ENCODE measurements at places on chromosomes 11 and 22.

GRCh38 chr11:35623621-35624168, 5.4 kb downstream of the FJX1 start:
- H3K4me1 ChIP-seq, result peaks cover 24% of the 10 kb centered on the region
- DNase-seq, result no peak
- no peak overlapping the region for H3K4me3 ChIP-seq
- no peaks in the 10 kb centered on the region for H3K27me3 ChIP-seq

- no peaks in the 10 kb centered on the region for H3K27me3 ChIP-seq
- H3K27ac ChIP-seq, result no peak overlapping the region
- no peak for DNase-seq
- no peaks in the 10 kb centered on the region for H3K36me3 ChIP-seq
- H3K4me3 ChIP-seq, result no peak overlapping the region
These were observed 6.8 kb downstream of the QSER1 start for GRCh38 chr11:32899438-32899837.

- no peaks in the 10 kb centered on the region for H3K4me1 ChIP-seq
- DNase-seq, result no peak
- H3K27me3 ChIP-seq, result peaks cover 9% of the 10 kb centered on the region
- no peak overlapping the region for H3K4me3 ChIP-seq
These were observed 682.6 kb downstream of the KCNA4 start for GRCh38 chr11:29333993-29334775.

DNA sequence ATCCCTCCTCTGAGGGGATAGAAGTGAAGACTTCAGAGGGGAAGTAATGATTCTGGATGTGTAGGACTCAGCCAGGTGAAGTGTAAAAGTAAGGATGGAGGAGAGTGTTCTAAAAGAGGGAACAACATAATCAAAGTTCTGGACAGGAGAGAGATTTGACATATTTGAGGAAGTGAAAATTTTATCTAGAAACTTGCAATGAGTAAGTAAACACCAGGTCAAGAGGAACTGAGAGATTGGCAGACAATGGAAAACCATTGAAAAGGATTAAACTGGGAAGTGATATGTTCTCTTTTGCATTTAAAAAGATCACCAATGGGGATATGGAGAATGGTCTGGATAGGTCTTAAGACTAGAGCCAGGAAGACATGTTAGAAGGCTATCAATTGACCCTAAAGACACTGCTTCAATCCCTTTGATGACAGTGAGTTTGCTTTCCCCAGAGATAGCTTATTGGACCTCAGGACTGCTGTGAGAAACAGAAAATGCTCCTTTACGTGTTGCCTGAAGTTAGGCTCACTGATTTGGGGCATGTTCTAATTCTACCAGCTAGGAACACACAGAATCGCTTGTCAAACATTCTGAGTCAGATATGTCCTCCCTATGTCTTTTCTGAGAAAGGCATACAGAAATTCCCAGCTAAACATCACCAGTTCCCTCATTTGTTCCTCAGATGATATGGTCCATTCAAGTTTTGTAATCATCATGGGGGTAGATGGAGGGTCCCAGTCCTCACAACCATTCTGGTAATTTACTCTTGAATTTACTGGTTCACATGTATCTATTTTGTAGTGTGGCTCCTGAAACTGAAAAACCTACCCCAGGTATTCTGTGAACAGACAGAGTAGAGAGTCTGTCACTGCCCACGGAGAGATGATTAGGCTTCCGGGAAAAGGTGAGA, 144.9 kb downstream of the MAML2 start:
- H3K27ac ChIP-seq, result peak overlapping the region; percentile 59
- no peaks in the 10 kb centered on the region for H3K36me3 ChIP-seq
- H3K4me3 ChIP-seq, result no peak overlapping the region
- DNase-seq, result no peak
- no peaks in the 10 kb centered on the region for H3K27me3 ChIP-seq
- H3K4me1 ChIP-seq, result no peaks in the 10 kb centered on the region

DNA sequence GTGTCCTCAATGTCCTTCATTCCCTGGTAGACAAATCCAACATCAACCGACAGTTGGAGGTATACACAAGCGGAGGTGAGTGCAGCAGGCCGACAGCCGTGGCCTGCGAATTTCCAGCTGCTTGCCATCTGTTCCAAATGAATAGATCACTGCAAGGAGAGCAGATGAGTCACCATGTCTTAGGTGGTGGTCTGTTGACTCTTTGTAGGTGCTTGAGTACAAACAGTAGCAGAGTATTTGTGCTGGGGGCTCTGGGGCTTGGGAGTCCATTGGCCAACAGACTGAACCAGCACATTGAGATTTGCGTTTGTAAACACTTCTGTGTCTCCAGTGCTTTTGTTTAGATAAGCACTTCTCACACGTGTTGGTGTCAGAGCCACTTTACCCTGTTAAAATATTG, 21.1 kb downstream of the EIF3L start:
- no peaks in the 10 kb centered on the region for H3K27me3 ChIP-seq
- H3K4me1 ChIP-seq, result no peaks in the 10 kb centered on the region
- no peak overlapping the region for H3K27ac ChIP-seq
- H3K4me3 ChIP-seq, result no peak overlapping the region
- no peak for DNase-seq

GRCh38 chr11:75903276-75903675, 88.3 kb downstream of the UVRAG start:
- peaks cover 6% of the 10 kb centered on the region for H3K4me1 ChIP-seq
- no peak overlapping the region for H3K4me3 ChIP-seq
- no peaks in the 10 kb centered on the region for H3K27me3 ChIP-seq
- no peaks in the 10 kb centered on the region for H3K36me3 ChIP-seq
- H3K27ac ChIP-seq, result no peak overlapping the region

GRCh38 chr11:86741839-86742805, 58.2 kb upstream of the PRSS23 start:
- H3K36me3 ChIP-seq, result no peaks in the 10 kb centered on the region
- no peaks in the 10 kb centered on the region for H3K27me3 ChIP-seq
- peaks cover 23% of the 10 kb centered on the region for H3K4me1 ChIP-seq
- H3K4me3 ChIP-seq, result no peak overlapping the region
- DNase-seq, result no peak
- peak overlapping the region; percentile 90 for H3K27ac ChIP-seq

DNA sequence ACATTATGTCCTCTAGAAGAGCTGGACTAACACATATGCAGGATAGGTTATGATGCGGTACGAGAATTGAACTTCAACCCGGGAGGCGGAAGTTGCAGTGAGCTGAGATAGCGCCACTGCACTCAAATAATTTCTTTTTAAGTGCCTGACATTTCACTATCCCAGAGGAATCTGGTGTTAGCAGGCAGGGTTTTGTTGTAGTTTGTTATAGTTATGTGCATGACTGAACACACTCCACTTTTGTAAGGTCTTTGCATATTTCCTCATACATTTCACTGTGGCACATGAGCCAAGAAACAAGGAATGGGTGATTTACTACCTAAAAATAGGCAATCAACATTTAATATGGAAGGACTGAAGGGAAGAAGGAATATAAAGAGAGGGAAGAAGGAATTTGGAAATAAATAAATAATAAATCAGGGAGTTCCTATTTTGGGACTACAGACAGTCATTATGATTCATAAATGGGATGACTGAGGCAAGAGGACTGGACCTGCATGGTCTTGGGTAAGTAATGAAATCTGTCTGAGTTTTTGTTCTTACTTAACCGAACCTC, 8.7 kb upstream of the HIPK3 start:
- no peak for DNase-seq
- H3K36me3 ChIP-seq, result no peaks in the 10 kb centered on the region
- H3K4me1 ChIP-seq, result no peaks in the 10 kb centered on the region
- H3K27ac ChIP-seq, result no peak overlapping the region
- H3K4me3 ChIP-seq, result no peak overlapping the region

- no peaks in the 10 kb centered on the region for H3K27me3 ChIP-seq
- H3K4me1 ChIP-seq, result no peaks in the 10 kb centered on the region
- no peak overlapping the region for H3K4me3 ChIP-seq
- H3K36me3 ChIP-seq, result no peaks in the 10 kb centered on the region
These were observed 90.4 kb upstream of the MTNR1B start for GRCh38 chr11:92879086-92879485.

DNA sequence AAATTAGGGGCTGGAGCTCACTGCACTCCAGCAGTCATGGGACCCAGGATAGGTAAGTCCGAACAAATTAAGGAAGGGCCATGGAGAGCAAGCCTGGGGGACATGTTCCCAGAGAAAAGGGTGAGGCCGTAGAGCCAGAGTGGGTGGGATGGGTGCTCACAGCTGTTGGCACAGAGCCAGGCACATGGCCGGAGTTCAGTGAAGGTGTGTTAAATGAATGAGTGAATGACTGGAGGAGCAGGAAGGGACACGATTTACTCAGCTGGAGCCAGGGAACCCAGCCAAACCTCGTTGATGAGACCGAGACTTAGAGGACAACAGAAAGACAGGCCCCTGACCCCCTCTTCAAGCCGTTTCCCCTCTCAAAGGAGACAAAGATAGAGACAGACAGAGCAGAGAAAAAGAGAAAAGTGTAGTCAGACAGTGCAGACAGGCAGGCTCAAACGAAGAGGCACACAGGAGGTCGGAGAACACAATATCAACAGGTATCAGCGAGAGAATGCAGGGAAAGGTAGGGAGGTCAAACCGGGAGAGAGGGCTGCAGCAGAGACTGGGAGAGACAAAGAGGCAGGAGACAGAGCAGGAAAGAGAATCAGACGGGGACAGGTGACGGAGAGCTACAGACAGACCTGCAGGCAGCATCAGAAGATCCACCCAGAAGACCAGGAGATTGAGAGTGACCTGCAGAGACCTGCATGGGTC, 590 bp downstream of the SLCO2B1 start:
- no peaks in the 10 kb centered on the region for H3K36me3 ChIP-seq
- H3K27ac ChIP-seq, result peak overlapping the region; percentile 58
- H3K27me3 ChIP-seq, result no peaks in the 10 kb centered on the region
- H3K4me1 ChIP-seq, result peaks cover 27% of the 10 kb centered on the region
- DNase-seq, result no peak

DNA sequence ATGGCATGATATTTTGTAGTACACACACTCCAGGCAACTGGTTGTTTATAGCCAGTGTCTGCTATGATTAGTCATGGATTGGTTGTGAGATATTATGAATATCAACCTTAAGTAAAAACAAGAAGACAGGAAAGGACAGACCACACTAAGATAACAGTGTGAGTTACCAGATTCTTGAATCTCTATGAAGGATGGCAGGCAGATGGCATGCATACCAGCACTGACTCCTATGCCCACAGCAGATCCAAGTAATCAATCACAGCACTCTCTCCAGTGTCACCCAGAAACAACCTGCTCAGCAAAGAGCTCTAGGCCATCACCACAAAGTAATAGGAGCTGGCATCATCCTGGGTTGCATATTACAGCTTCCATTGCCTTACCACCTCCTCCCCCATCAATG, 116.6 kb downstream of the GALNT18 start:
- H3K4me3 ChIP-seq, result no peak overlapping the region
- H3K27ac ChIP-seq, result no peak overlapping the region
- peaks cover 29% of the 10 kb centered on the region for H3K4me1 ChIP-seq
- no peaks in the 10 kb centered on the region for H3K36me3 ChIP-seq
- DNase-seq, result no peak
- no peaks in the 10 kb centered on the region for H3K27me3 ChIP-seq

- no peak for DNase-seq
- peak overlapping the region; percentile 96 for H3K27ac ChIP-seq
- H3K4me3 ChIP-seq, result peak overlapping the region; percentile 68
- H3K4me1 ChIP-seq, result peaks cover 37% of the 10 kb centered on the region
- H3K27me3 ChIP-seq, result no peaks in the 10 kb centered on the region
These were observed 15.4 kb downstream of the PPM1F start for GRCh38 chr22:21937041-21937820.
